Stimulated activated CD8-positive, alpha-beta memory T cell treated with anti-CD3 and anti-CD28 coated beads, Interleukin-4, amount 100 ng/mL, for 4 hours (primary cell): ENCODE measurements at places on chromosomes 1 and 21.

- no peak for DNase-seq
Measured at GRCh38 chr1:108878678-108879077, 1.9 kb downstream of the GPSM2 start.

- no peak for DNase-seq
Measured at GRCh38 chr1:189323091-189323490, 1154.6 kb downstream of the BRINP3 start.

GRCh38 chr1:961132-961669, 817 bp downstream of the KLHL17 start:
- no peak for DNase-seq

- DNase-seq = no peak
Measured at GRCh38 chr1:211715971-211716370, 40.5 kb upstream of the NEK2 start.
